Activated CD4-positive, CD25-positive, alpha-beta regulatory T cell treated with anti-CD3 and anti-CD28 coated beads, Interleukin-2, amount 50 U/mL, for 16 hours (primary cell): ENCODE measurements at places on chromosomes 7 and 10.

DNA sequence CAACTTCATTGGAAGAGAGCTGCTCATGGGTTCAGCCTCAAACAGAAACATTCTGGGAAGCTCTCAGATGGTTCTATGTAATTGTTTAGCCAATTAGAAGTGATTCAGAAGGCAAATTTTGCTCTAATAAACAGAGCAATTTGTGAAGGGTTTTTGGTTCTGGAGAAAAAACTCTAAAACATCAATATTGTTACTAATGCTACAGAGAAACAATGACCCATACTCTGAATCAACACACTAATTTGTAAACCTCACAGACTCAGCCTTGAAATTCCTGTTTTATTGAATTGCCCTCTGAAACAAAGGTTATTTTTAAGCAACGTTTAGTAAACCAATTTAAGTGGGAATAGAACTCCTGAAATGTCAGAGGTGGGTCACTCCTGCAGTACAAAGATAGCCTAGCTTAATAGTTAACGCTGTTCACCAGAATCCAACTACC lies 171.6 kb upstream of the SVIL start:
- DNase-seq, result no peak

DNA sequence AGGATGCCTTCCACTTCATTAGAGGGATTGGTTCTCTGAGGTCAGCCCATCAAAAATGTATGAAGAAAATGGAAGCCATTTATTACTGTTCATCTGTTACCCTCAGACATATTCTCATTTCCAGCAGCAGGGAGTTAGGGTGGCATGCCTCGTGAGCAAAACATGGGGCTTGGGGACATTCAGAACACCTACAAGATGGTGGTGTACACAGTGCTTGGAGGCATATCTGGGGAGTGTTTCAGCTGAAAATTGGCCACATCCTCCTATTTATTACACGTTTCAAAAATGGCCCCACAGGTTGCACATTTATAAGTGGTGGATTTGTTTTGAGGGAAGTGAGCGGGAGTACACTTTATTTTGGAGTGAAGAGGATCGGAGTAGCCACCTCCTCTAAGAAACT lies 93.4 kb downstream of the SPAG6 start:
- no peak for DNase-seq

GRCh38 chr10:69866246-69866687 lies 64.6 kb downstream of the COL13A1 start:
- DNase-seq, result no peak

DNA sequence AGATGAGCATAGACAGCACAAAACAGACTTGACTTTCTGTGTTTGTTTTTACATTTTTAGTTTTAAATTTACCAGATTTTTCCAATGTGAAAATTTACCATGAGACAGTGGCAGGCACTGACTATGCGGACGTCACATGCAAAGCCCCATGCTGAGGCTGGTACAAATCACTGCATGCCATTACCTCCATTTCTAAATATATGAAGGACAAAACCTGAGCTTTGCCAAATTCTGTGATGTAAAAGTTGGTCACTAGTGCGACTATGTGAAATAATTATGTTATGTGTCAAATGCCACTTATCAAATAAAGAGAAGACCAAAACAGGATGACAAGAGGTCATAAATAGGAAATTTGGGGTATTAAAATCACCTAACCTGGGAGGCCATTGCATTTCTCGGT lies 22.1 kb downstream of the NRAP start:
- no peak for DNase-seq

DNA sequence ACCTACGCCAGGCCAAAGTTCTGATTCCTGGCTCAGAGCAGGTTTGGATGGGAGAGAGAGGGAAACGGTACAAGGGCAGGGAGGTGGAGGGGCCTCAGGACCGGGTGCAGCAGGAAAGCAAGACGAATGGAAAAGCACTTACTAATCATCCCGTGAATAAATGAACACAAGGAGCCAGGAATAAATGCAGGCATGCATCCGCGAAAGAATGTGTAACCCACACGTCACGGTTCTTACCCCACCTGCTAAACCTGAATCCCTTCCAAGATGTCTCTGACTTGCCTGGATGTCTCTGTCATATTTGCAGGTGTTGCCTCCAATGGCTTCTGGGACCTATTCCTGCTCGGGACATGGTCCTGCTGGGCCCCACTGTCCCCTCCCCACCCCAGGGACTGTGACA lies 335.2 kb upstream of the RNF32 start:
- DNase-seq, result no peak

GRCh38 chr7:77327067-77327931 lies 88.8 kb downstream of the GSAP start:
- DNase-seq, result no peak

DNA sequence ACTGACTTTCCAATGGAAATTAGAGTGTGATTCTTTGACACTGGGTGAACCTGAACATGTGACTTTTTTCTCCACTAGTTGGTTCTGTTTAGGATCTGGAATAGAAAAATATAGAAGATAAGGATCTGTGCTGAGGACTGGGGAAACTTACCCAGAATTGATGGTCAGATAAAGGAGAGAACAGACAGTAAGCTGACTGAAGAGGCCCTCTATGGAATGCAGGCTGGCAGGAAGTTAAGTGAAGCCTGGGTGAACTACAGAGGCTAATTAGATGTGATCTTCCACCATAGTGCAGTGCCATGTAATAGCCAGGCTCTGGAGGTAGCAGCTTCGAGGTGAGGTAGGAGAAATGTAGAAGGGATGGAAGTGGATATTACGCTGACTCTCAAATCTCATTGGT lies 455.3 kb downstream of the PLXDC2 start:
- no peak for DNase-seq

- no peak for DNase-seq
These were observed 13.5 kb upstream of the CSGALNACT2 start for GRCh38 chr10:43124574-43125273.

DNA sequence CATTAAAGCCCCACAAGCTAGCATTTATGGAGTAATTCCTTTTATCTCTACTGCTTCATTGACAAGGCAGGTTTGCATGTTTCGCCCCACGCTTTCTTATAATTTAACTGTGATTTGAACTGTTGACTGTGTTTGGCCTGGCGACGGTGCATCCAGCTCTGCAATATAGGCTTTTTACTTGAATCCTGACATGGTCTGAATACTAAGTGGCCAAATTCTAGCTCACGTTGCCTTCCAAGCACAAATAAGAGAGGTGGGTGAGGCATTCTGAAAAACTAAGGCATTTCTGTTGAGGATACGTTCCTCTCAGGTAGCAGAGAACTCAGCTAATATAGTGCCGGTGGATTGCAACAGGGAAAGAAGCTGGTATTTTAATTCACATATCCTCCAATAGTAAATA lies 61.8 kb downstream of the NRP1 start:
- no peak for DNase-seq

- no peak for DNase-seq
These were observed 639.0 kb downstream of the IPMK start for GRCh38 chr10:57628592-57629284.

DNA sequence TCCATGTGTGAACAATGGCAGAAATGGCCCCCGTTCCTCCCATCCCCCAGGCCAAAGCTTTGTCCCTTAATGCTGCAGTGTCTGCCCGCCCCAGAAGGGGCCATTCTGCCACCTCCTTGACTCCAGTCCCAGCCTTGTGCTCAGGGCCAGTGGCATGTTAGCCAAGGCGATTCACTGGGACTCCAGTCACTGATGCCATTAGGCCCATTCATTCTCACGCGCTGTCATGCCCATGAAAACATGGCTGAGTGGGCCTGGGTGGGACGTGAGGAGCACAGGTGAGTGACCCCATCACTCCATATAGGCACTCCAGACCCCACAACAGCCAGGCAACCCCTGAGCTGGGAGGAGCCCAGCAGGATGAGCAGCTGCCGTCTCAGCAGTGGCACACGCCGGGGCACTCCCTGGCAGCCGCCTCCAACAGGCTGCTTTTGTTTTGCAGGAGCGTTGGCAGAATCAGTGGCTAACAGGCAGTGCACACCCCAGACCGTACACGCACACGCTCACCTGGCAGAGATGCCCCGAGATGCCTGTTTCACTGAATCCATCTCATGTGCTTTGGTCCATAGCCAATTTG lies 79.5 kb downstream of the TCERG1L start:
- DNase-seq, result no peak

- no peak for DNase-seq
These were observed 56.8 kb downstream of the CDK1 start for GRCh38 chr10:60835049-60835448.

DNA sequence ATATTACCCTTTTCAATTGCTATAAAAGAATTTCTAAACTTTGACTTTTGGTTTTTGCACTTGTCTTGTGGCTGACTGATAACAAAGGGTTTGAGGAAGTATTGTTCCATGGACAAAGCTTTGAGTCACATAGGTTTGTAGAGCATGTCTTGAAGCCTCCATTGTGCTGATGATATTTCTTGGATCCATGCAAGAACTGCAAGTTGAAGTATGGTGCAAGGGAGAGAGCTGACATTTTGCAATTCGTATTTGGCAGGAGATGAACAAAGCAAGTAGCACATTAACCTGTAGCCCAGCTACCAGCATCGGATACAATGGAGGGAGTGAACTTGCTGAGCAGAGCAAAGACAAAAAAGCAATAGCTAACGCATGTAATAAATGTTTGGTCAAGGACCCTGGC lies 23.4 kb downstream of the MGAM2 start:
- no peak for DNase-seq

DNA sequence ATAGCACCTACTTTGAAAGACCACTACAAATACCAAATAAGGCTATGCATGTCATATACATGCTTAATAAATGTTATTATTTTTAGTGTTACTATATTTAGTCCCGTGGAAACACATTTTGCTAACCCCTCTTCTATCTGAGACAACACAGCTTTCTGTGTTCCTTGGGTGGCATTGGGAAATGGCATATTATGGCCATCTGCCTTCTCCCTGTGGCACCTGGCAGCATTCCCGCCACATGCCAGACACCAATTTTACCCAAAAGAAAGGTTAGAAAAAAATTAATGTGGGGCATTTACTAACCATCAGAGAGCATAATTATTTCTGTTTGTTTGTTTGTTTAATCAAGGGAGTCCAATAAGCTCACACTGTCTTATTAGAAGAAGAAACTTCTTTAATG lies 168.6 kb upstream of the ETV1 start:
- DNase-seq, result no peak

GRCh38 chr10:87860816-87861403 lies 2.4 kb downstream of the KLLN start:
- DNase-seq, result no peak
